Fibroblast of lung (primary cell): ENCODE measurements at places on chromosomes 5 and 9. TPM values are rescaled to one million over a fixed set of nuclear protein-coding genes. Genes with fewer than 3 reads are reported as not detected.

DNA sequence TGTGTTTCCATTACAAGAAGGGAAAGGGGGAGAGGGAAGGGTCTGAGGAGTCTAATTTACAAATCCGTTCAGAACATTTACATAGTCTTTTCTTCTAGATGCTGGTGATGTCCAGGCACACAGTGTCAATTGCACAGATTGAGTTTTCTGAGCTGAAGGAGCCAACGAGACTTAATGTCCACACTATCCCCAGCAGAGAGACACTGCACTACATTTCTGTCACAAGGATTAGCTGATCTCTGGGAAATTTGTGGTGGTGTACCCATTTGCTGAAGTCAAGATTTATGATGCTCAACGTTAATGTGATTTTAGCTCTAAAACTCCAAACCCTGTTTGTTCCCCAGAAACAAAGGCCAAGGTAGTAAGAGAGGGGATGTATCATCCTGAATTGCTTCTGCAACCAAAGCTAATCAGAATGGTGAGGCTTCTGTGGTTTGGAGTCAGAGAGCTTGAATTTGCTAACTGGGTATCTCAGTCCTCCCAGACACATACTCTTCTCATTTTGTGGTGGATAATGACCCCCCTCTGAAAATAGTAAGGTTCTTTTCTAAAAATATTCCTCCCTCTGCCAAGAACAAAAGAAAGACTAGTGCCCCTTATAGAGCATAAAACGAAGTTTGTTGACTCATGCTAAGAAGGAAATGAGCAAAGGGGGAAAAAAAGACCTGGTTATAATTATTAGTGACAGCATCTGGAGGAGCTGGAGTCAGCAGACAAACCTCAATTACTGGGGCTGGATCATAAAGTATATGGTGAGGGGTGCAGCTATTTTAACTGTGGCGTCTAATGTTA is 416.9 kb downstream of the PSAT1 start:
- H3K36me3 ChIP-seq, result no peaks in the 10 kb centered on the region
- H3K4me1 ChIP-seq, result no peaks in the 10 kb centered on the region
- H3K4me3 ChIP-seq, result no peak overlapping the region
- no peaks in the 10 kb centered on the region for H3K27me3 ChIP-seq
- peak; percentile 88 for DNase-seq
- no peak overlapping the region for H3K27ac ChIP-seq

DNA sequence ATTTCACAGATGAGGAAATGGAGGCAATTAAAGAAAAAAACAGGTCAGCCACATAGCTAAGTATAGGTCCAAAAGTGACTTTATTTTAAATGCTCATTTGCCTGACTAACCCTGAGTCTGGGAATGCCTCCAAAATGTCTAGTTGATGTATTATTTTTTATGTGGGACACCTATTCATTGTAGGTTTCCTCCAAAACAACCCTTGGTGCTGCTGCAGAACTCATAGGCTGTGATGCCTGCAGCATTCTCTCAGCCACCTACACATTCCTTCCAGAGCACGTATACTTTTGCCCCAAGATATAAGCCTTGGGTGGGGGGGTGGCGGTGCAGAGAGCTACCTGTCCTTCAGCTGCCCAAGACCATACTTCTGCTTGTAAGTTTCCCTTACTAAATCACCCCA is 77.4 kb downstream of the MSX2 start:
- no peak overlapping the region for H3K4me3 ChIP-seq
- peak; percentile 52 for DNase-seq
- no peak overlapping the region for H3K27ac ChIP-seq
- no peaks in the 10 kb centered on the region for H3K36me3 ChIP-seq

DNA sequence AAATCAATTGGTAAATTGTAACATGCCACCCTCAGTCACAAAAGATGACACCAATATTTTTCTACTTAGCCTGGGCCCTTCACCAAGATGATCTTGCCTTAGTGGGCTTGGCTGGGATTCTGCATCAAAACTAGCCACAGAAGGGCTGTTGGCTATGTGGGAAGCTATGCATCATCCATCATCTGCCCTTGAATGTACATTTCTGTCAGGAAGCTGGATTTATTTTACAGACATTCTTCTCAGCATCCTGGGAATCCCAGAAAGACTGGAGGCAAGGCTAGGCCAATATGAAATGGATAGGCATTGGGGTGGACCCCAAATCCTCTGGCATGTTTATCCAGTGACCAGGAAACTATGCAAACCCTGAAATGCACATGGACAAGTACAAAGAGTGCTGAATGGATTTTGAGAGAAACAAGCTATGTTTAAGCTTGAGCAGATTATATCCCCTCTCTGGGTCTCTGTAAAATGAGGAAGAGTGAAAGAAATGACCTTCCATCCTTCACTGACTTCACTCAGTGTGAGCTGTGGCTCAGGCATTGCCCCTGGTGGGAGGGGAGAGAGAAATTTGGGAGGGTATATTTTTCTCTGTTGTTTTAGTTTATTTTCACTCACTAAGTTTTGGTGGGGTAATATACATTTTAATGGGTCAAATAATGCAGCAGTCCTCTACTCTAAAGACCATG is 283.6 kb downstream of the EBF1 start:
- no peaks in the 10 kb centered on the region for H3K36me3 ChIP-seq
- no peaks in the 10 kb centered on the region for H3K27me3 ChIP-seq
- H3K4me1 ChIP-seq, result peaks cover 4% of the 10 kb centered on the region
- H3K27ac ChIP-seq, result no peak overlapping the region
- no peak for DNase-seq

GRCh38 chr9:36874921-36875320 is 159.1 kb downstream of the PAX5 start:
- H3K27ac ChIP-seq, result no peak overlapping the region
- H3K36me3 ChIP-seq, result no peaks in the 10 kb centered on the region
- no peaks in the 10 kb centered on the region for H3K4me1 ChIP-seq
- DNase-seq, result no peak
- H3K4me3 ChIP-seq, result no peak overlapping the region
- H3K27me3 ChIP-seq, result no peaks in the 10 kb centered on the region

DNA sequence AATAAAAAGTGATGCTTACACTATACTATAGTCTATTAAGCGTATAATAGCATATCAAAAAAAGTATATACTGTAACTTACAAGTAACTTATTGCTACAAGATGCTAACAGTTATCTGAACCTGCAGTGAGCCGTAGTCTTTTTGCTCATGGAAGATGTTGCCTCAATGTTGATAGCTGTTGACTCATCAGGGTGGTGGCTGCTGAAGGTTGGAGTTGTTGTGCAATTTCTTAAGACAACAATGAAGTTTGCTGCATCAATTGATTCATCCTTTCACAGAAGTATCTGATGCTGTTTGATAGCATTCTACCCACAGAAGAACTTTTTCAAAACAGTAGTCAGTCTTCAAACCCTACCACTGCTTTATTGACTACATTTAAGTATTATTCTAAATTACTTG is 7.8 kb upstream of the C9orf40 start:
- DNase-seq, result peak; percentile 55
- H3K4me1 ChIP-seq, result no peaks in the 10 kb centered on the region
- H3K4me3 ChIP-seq, result no peak overlapping the region
- no peaks in the 10 kb centered on the region for H3K36me3 ChIP-seq

GRCh38 chr9:76269789-76270188 is 124.4 kb downstream of the RFK start:
- DNase-seq, result peak; percentile 49
- no peaks in the 10 kb centered on the region for H3K4me1 ChIP-seq
- H3K27me3 ChIP-seq, result no peaks in the 10 kb centered on the region
- no peak overlapping the region for H3K27ac ChIP-seq
- no peak overlapping the region for H3K4me3 ChIP-seq

DNA sequence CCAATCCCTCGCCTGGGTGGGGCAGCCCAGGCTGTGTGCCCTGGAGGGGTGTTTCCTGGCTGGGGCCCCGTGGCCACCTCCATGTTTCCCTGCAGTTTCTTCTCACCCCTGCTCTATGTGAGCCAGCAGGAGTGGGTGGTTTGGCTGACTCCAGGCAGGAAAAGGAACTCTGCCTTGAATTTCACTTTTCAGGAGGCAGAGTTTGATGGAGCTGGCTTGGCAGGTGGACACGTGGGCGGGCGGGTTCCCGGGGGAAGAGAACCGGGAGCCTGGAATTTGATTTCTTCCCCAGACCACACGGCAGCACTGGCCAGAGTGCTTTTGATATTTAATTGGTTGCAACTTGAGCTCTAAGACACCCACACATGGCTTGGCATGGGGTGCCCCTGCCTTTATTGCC is 119.8 kb upstream of the PANK3 start:
- H3K27ac ChIP-seq, result no peak overlapping the region
- H3K4me3 ChIP-seq, result no peak overlapping the region
- peaks cover 4% of the 10 kb centered on the region for H3K27me3 ChIP-seq
- DNase-seq, result no peak
- no peaks in the 10 kb centered on the region for H3K4me1 ChIP-seq

DNA sequence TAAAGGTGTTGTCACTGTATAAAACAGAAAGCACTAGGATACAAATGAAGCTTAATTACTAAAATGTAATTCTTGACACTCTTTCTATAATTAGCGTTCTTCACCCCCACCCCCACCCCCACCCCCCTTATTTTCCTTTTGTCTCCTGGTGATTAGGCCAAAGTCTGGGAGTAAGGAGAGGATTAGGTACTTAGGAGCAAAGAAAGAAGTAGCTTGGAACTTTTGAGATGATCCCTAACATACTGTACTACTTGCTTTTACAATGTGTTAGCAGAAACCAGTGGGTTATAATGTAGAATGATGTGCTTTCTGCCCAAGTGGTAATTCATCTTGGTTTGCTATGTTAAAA is 43.8 kb downstream of the NDFIP1 start:
- DNase-seq, result peak; percentile 26
- no peak overlapping the region for H3K27ac ChIP-seq
- peaks cover 5% of the 10 kb centered on the region for H3K4me1 ChIP-seq
- no peaks in the 10 kb centered on the region for H3K27me3 ChIP-seq
- no peaks in the 10 kb centered on the region for H3K36me3 ChIP-seq
- no peak overlapping the region for H3K4me3 ChIP-seq

DNA sequence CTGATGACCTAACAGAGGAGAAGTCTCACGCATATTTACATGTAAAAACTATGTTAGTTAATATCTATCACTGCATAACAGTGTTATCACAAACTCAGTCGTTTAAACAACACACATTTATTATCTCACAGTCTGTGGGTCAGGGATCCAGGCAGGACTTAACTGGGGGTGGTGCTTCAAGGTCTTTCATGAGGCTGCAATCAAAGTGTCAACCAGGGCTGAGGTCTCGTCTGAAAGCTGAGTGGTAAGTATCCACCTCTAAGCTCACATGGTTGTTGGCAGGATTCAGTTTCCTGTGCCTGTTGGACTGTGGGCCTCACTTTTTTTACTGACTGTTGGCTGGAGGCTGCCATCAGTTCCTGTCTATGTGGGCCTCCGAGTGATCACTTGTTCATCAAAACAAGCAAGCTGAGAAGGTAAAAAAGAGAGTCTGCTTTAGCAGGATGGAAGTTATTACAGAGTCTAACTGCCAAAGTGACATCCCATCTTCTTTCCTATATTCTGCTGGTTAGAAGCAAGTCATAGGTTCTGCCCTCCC is 188.6 kb downstream of the CARTPT start:
- H3K4me1 ChIP-seq, result no peaks in the 10 kb centered on the region
- DNase-seq, result no peak
- H3K36me3 ChIP-seq, result no peaks in the 10 kb centered on the region
- H3K4me3 ChIP-seq, result no peak overlapping the region

GRCh38 chr5:122673343-122673742 is 101.5 kb upstream of the SNX2 start:
- no peak for DNase-seq
- no peaks in the 10 kb centered on the region for H3K36me3 ChIP-seq
- no peak overlapping the region for H3K4me3 ChIP-seq
- H3K4me1 ChIP-seq, result no peaks in the 10 kb centered on the region
- H3K27ac ChIP-seq, result no peak overlapping the region

- no peaks in the 10 kb centered on the region for H3K36me3 ChIP-seq
- H3K27ac ChIP-seq, result no peak overlapping the region
- no peak overlapping the region for H3K4me3 ChIP-seq
- no peaks in the 10 kb centered on the region for H3K4me1 ChIP-seq
These were observed 42.7 kb downstream of the C5orf22 start for GRCh38 chr5:31574772-31575171.

GRCh38 chr9:2174306-2174705 is 159.2 kb downstream of the SMARCA2 start:
- no peak overlapping the region for H3K4me3 ChIP-seq
- no peak for DNase-seq
- no peaks in the 10 kb centered on the region for H3K4me1 ChIP-seq
- H3K36me3 ChIP-seq, result no peaks in the 10 kb centered on the region
- no peaks in the 10 kb centered on the region for H3K27me3 ChIP-seq

DNA sequence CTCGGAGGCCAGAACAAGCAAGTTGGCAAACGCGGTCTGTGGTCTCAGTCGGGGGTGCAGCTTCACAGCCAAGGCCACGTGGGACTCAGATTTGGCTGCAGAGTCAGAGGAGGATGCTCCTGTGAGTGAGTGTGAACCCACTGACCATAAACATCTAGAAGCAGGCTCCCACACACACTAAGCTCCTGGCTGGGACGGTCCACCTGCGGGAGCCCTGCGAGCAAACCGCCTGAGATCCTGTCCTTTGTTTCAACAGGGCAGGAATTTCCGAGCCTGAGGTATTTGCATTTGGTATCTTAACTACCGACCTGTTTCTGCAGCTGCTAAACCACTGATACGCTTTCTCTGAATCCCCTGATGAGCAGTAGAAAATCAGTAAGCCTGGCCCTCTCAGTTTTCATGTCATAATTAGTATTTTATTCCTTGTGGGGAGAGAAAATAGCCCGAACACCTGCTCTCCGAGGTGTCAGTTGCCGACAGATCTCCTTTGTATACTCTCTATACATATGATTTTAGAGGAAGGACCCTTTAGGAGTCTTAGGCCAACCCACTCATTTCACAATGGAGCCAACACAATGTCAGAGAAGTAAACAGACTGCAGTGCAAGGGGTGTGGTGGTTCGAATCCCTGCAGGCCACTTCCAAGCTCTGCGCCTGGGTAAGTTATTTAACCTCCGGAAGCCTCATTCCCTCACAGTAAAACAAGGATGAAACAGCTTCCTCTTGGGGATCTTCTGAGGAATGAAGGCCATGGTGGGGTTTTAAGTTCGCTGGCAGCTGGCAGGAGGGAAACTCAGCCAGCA is 40.9 kb upstream of the PWWP2A start:
- no peaks in the 10 kb centered on the region for H3K27me3 ChIP-seq
- H3K4me3 ChIP-seq, result peak overlapping the region; percentile 17
- no peak overlapping the region for H3K27ac ChIP-seq
- no peaks in the 10 kb centered on the region for H3K36me3 ChIP-seq
- DNase-seq, result peak; percentile 53

GRCh38 chr5:142184988-142185387 is 76.4 kb downstream of the NDFIP1 start:
- no peaks in the 10 kb centered on the region for H3K4me1 ChIP-seq
- no peak for DNase-seq
- no peak overlapping the region for H3K4me3 ChIP-seq
- no peaks in the 10 kb centered on the region for H3K27me3 ChIP-seq
- no peaks in the 10 kb centered on the region for H3K36me3 ChIP-seq
- H3K27ac ChIP-seq, result no peak overlapping the region

Gene PTPDC1
- 3.8 and 4.4 TPM in 2 replicates for polyA plus RNA-seq

Gene KDM4C
- 11.1 and 13.0 TPM in 2 replicates for polyA plus RNA-seq

Gene HAVCR2
- polyA plus RNA-seq, result 0.41 and 0.56 TPM in 2 replicates

Gene RMRP
- 75.4 and 110 TPM in 2 replicates for polyA plus RNA-seq

Gene SLC1A3
- polyA plus RNA-seq, result 0.52 and 2.2 TPM in 2 replicates
